Hindlimb muscle (tissue), 1 donor: ENCODE measurements at places on chromosomes 3 and 15. TPM values are rescaled to one million over a fixed set of nuclear protein-coding genes. Genes with fewer than 3 reads are reported as not detected.

GRCh38 chr3:9704347-9705322 lies 1.0 kb downstream of the CPNE9 start:
- DNase-seq = peak; percentile 35

DNA sequence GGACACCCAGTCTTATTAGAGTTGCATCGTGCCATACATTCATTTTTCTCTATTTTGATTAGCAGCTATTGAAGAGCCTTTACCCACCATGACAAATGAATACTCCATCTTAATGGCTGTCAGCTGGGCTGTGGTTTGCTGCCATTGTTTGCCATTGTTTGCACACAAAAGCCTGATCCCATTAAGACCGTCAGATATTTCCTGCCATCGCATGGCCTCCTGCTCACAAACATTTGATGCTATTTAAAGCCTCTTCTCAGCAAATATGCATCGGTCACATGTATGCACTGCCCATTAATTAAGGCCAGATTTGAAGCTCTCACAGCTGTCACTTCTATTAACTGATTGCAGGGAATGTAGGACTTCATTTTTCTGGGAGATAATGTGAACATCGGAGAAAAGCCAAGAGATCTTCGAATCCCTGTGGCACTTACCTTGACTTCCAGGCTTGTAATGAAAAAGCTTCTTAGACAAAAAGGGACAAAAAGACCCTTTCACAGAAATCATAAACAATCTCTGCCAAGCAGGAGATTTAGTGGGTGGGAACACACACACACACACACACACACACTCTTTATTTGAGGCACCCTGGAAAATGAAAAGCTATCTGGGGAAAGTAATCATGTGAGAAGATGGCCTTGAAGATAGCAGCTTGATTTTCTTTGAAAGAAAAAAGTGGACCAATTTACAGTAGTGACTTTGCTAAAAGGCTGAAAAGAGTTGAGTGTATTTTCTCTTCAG lies 175.4 kb upstream of the NR2E3 start:
- DNase-seq = no peak

DNA sequence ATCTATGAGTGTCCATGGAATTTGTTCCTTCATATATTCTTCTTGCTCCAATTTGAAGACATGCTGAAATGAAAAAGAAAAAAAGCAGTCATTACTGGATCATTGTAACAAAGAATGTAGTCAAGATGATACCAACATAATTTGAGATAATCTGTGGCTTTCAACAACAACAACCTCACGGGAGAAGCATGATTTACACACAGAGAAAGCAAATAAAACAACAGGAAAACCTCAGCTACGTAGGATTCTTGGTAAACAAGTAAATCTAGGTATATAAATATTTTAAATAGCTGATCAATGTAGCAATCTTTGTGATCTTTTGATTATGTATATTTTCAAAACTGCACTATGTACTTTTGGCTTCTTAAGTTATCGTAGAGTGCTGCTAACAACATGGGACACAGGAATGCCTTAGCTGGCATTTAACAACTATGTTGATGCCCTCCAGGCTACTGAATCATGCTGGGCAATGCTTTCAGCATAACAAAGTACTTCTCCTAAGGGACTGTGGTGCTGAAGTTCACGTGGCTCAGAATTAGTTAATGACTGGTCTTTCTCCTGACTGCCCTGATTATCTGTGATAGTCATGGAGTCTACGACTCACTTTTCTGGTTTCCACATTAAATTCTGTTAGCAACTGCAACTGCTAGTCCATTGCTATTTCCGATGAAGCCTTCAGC lies 96.5 kb upstream of the MYO5C start:
- no peak for DNase-seq

The CD200R1 gene
- 1.7 TPM for polyA plus RNA-seq

- no peak for DNase-seq
These were observed 262.5 kb upstream of the LMCD1 start for GRCh38 chr3:8239095-8239494.

- no peak for DNase-seq
These were observed 62.6 kb downstream of the OSBPL10 start for GRCh38 chr3:31918179-31919150.

DNA sequence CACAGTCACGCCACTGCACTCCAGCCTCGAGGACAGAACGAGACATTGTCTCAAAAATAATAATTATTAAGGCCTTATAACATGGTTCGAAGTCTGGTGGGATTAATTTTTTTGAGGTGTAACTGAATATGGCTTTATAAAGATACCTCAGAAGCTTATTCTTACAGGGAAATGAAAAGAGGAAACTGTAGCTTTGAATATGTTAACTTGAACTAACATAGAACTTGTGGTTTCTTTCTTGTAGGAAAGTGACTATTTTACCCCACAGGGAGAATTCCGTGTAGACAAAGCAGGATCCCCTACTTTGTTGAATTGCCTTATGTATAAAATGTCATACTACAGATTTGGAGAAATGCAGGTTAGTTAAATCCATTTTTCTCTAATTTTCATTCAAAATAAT lies 96.3 kb downstream of the STT3B start:
- no peak for DNase-seq

DNA sequence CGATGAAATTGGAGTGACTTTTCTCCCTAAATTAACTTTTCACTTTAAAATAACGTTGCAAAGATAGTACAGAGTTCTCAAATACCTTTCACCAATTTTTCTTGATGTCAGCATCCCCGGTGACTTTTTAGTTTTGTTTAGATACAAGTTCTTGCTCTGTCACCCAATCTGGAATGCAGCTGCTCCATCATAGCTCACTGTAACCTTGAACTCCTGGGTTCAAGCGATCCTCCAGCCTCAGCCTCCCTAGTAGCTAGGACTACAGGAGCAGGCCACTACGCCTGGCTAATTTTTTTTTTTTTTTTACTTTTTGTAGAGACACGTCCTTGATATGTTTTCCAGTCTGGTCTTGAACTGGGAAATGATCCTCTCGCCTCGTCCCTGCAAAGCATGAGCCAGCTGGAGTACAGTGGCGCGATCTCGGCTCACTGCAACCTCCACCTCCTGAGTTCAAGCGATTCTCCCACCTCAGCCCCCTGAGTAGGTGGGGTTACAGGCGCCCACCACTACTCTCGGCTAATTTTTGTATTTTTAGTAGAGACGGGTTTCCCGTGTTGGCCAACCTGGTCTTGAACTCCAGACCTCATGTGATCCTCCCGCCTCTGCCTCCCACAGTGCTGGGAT lies 747 bp downstream of the NSUN3 start:
- no peak for DNase-seq
